Activated CD4-positive, alpha-beta T cell treated with anti-CD3 and anti-CD28 coated beads, Interleukin-2, amount 50 U/mL, for 4 hours (primary cell): ENCODE measurements at places on chromosomes 5 and 9.

- DNase-seq, result no peak
Observed at GRCh38 chr9:108835831-108836230, 20.0 kb downstream of the ACTL7B start.

- no peak for DNase-seq
Observed at GRCh38 chr9:116589392-116590354, 97.4 kb upstream of the TRIM32 start.

- DNase-seq, result no peak
Observed at GRCh38 chr9:3783156-3783555, 257.4 kb upstream of the RFX3 start.

DNA sequence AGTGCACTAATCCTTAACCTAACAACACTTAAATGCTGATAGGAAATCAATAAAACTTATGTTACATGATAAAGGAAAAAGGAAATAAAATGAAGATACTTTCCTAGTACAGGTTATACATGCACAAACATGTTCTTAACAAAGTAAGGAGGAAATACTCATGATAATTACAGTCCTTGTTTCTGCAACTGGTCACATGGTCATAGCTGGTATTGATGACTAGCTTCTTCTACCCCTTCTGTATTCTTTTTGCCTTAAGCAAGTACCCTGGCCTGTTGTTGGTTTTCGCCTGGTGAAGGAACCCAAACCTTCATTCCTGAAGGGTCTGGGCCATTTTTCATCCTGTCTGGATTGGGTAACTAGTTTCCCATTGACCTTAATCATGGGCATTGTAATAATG is 93.7 kb upstream of the FBN2 start:
- no peak for DNase-seq

- no peak for DNase-seq
Observed at GRCh38 chr9:87816036-87816435, 66.6 kb upstream of the SPATA31E1 start.

DNA sequence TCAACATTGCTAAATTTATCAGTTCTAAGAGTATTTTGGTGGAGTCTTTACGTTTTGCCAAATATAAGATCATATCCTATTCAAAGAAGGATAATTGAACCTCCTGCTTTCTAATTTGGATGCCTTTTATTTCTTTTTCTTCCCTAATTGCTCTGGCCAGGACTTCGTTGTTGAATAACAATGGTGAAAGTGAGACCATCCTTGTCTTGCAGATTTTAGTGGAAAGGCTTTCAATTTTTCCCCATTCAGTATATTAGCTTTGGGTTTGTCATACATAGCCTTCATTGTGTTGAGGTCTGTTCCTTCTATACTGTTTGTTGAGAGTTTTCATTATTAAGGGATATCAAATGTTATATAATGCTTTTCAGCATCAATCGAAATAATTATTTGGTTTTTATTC is 1974.2 kb upstream of the ACO1 start:
- no peak for DNase-seq

DNA sequence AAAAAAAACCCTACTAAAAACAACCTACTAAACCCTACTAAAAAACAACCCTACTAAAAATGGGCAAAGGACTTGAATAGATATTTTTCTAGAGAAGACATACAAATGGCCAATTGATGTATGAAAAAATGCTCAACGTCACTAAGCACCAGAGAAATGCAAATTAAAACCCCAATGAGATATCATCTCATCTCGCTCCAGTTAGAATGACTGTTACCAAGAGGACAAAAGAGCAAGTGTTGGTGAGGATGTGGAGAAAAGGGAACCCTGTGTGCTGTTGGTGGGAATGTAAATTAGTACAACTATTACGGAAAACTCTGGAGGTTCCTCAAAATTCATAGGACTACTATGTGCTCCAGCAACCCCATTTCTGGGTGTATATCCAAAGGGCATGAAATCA is 10.8 kb downstream of the SDHA start:
- no peak for DNase-seq

DNA sequence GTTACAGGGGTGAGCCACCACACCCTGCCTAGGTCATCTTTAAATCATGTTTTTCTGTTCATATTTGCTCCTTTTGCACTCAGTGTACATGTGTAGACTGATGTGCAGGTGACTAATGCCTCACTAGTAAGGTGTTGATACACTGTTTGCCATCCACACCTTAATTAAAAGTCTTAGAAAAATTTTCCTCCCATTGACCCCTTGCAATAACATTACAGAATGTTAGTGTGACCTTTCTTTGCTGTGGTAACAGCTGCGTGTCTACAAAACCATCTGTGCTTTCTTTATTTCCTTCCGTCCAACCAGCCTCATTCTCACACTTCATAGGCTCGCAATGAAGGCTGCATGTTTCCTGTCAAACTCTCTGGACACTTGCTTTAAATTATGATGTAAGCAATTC is 6.6 kb upstream of the CEMIP2 start:
- DNase-seq, result no peak

DNA sequence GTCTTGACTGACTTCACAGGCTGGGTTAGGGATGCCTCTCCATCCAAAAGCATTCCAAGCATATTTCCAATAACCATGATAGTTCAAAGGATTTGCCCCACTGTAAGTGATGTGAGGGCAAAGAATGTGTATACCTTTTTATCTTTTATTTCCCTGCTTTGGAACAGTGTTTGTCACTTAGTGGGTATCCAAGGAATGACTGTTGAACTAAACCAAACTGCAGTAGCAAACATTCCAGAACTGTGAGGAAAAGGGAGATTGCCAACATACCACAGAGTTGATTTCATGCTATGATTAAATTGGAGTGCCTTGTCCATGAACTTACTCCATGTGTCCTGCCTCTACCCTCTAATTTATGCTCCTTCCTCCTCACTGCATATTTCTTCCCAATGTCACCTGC is 400.0 kb downstream of the KIAA0825 start:
- DNase-seq, result no peak

- DNase-seq, result no peak
Observed at GRCh38 chr5:174667526-174667925, 56.9 kb upstream of the MSX2 start.
